ENCODE measurements at places on chromosomes 5 and 9. TPM values are rescaled to one million over a fixed set of nuclear protein-coding genes. Genes with fewer than 3 reads are reported as not detected.

- no peak overlapping the region for H3K27ac ChIP-seq
- H3K4me1 ChIP-seq, result no peaks in the 10 kb centered on the region
- no peaks in the 10 kb centered on the region for H3K27me3 ChIP-seq
- no peaks in the 10 kb centered on the region for H3K36me3 ChIP-seq
- DNase-seq, result no peak
These were observed 9.3 kb upstream of the SIL1 start for GRCh38 chr5:139207297-139208000.

GRCh38 chr9:19623941-19624340 is 164.9 kb downstream of the SLC24A2 start:
- no peak overlapping the region for H3K27ac ChIP-seq
- DNase-seq, result no peak
- no peaks in the 10 kb centered on the region for H3K36me3 ChIP-seq
- no peaks in the 10 kb centered on the region for H3K4me1 ChIP-seq

- no peak for DNase-seq
- no peaks in the 10 kb centered on the region for H3K4me1 ChIP-seq
- no peak overlapping the region for H3K4me3 ChIP-seq
- no peak overlapping the region for H3K27ac ChIP-seq
- no peaks in the 10 kb centered on the region for H3K27me3 ChIP-seq
These were observed 209.4 kb upstream of the RGMB start for GRCh38 chr5:98563885-98564653.

- DNase-seq, result no peak
- H3K36me3 ChIP-seq, result peaks cover 2% of the 10 kb centered on the region
- H3K4me3 ChIP-seq, result no peak overlapping the region
These were observed 35.9 kb downstream of the SLC12A7 start for GRCh38 chr5:1075931-1076330.

DNA sequence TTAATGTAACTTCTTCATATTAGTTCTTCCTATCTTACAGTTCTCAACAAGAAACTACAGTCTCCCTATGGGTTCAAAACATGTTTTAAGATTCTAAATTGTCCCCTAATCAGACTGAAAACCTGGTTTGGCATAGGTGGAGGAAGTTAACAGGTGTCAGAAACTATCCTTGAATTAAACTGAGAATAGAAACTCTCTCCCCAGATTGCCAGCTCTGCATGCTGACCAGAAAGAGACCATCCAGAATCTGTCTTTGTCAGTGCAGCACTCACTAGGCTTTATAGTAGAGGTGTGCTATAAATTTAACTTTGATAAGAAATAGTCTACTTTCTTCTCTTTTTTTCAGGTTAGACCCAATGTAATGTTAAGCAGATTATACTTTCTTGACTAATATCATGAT is 63.8 kb downstream of the BNC2 start:
- H3K4me3 ChIP-seq, result no peak overlapping the region
- DNase-seq, result no peak
- H3K4me1 ChIP-seq, result no peaks in the 10 kb centered on the region
- no peaks in the 10 kb centered on the region for H3K27me3 ChIP-seq
- no peaks in the 10 kb centered on the region for H3K36me3 ChIP-seq
- no peak overlapping the region for H3K27ac ChIP-seq

The SPINK7 gene
- total RNA-seq, result not detected

The STKLD1 gene
- 0.65 TPM for total RNA-seq

The ROR2 gene
- 2.1 TPM for total RNA-seq

DNA sequence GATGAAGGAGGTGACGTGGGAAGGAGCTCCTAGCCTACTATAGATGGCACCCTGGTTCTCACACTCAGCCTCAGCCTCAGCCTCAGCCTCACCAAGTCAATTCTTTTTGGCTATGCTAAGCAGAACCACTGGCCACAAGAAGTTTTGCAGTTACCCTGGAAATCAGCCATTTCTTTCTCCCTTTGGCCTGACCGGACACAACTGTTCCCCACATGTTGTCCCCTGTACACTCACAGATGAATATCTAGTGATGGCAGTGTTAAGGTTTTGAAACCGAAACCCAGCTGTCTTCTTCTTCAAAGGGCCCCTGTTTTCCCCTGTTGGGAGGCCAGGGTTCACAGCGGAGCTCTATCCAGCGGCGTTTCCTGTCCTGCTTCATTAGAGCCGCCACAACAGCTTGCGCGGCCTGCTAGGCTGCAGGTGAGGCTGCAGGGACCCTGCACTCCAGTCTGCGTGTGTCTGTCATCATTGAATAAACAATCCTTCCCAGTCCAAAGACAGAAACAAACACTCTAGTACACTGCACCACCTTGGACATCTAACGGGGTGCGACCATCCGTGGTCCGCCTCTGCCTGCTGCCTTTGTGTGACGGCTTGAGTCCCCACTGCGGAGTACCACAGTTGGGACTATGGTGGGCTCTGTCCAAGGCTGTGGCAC is 250.5 kb downstream of the DENND1A start:
- peaks cover 12% of the 10 kb centered on the region for H3K4me1 ChIP-seq
- H3K36me3 ChIP-seq, result no peaks in the 10 kb centered on the region
- no peak overlapping the region for H3K4me3 ChIP-seq
- H3K27me3 ChIP-seq, result no peaks in the 10 kb centered on the region

- no peak for DNase-seq
- H3K4me1 ChIP-seq, result peaks cover 4% of the 10 kb centered on the region
- peaks cover 5% of the 10 kb centered on the region for H3K36me3 ChIP-seq
- H3K4me3 ChIP-seq, result no peak overlapping the region
These were observed 1.6 kb downstream of the ANKDD1B start for GRCh38 chr5:75612901-75613300.

GRCh38 chr5:144698484-144698883 is 527.8 kb downstream of the KCTD16 start:
- H3K4me3 ChIP-seq, result no peak overlapping the region
- H3K27me3 ChIP-seq, result no peaks in the 10 kb centered on the region
- H3K4me1 ChIP-seq, result no peaks in the 10 kb centered on the region
- DNase-seq, result no peak

The RAB3C gene
- total RNA-seq, result not detected

The DDX4 gene
- total RNA-seq, result 0.83 TPM

- peak overlapping the region; percentile 99 for H3K4me3 ChIP-seq
- H3K27ac ChIP-seq, result peak overlapping the region; percentile 85
- peaks cover 51% of the 10 kb centered on the region for H3K36me3 ChIP-seq
- H3K27me3 ChIP-seq, result no peaks in the 10 kb centered on the region
- DNase-seq, result no peak
These were observed 744 bp upstream of the HMGCS1 start for GRCh38 chr5:43313854-43314457.

The CETN3 gene
- 34.7 TPM for total RNA-seq

- peaks cover 25% of the 10 kb centered on the region for H3K27me3 ChIP-seq
- no peaks in the 10 kb centered on the region for H3K36me3 ChIP-seq
- H3K4me1 ChIP-seq, result peaks cover 10% of the 10 kb centered on the region
- H3K4me3 ChIP-seq, result no peak overlapping the region
- DNase-seq, result no peak
These were observed 108.4 kb upstream of the LARP1 start for GRCh38 chr5:154646745-154647113.

DNA sequence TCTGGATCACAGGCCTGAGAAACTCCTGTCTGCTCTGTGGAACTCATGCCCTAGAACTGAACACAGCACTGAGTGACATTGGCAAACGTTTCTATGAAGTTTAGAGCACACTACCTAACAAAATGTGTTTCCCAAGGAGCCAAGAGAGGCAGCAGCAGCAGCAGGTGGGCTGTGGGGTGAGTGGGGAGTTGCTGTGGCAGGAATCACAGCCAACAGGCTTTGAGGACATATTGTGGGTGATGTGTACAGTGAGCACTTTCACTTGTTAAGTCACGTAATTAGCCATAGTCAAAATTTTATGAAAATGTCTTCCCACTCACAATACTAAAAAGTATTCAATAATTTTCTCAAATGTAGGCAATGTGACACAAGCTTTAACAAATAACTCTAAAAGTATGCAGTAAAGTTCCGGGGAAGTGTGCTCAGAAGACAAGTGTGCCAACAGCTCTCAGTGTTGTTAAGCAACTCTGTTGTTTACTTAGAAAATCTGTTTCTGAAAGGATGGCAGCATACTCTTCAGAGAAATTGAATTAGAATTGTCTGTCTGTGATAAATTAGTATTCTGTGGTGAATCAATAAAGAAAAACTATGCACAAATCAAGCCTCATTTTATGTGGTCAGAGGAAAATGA is 482.1 kb downstream of the SEMA5A start:
- no peaks in the 10 kb centered on the region for H3K27me3 ChIP-seq
- no peak for DNase-seq
- no peaks in the 10 kb centered on the region for H3K4me1 ChIP-seq
- H3K36me3 ChIP-seq, result no peaks in the 10 kb centered on the region
- no peak overlapping the region for H3K27ac ChIP-seq

The IL33 gene
- total RNA-seq, result not detected

The SPATA31C1 gene
- total RNA-seq, result not detected

DNA sequence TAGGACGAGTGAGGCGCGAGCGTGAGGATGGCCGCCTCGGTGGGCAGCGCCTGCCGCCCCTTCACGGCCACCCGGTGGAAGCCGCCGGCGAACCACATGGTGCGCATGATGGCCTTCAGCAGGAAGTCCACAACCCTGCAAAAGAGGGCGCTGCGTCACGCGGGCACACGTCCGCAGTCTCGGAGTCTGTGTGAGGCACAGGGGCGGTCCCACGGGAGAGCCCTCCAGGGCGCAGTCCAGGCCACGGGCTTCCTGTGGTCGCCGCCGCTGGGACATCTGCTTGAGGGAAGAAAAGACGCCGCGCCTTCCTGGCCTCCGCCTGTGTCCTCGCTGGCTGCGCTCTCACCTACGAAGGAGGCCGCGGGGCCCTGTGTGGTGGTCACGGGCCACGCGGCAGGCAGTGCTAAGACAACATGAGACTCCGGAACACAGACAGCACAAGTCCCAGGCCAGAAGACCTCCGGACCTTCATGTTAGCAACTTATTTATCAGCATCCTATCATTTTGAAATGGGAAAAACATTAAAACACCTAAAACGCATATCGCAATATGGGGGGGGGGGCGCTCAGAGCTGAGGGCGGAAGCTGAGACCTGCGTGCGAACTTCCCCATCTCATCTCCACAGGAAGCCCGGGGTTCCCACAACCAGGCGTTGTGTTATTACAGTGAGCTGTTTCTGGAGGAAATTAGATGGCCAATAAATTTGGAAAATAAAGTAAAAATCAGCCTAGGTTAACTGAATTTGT is 28.8 kb downstream of the LPCAT1 start:
- peaks cover 57% of the 10 kb centered on the region for H3K4me1 ChIP-seq
- H3K4me3 ChIP-seq, result no peak overlapping the region
- peaks cover 45% of the 10 kb centered on the region for H3K36me3 ChIP-seq
- no peaks in the 10 kb centered on the region for H3K27me3 ChIP-seq

The ALG2 gene
- 30.0 TPM for total RNA-seq

DNA sequence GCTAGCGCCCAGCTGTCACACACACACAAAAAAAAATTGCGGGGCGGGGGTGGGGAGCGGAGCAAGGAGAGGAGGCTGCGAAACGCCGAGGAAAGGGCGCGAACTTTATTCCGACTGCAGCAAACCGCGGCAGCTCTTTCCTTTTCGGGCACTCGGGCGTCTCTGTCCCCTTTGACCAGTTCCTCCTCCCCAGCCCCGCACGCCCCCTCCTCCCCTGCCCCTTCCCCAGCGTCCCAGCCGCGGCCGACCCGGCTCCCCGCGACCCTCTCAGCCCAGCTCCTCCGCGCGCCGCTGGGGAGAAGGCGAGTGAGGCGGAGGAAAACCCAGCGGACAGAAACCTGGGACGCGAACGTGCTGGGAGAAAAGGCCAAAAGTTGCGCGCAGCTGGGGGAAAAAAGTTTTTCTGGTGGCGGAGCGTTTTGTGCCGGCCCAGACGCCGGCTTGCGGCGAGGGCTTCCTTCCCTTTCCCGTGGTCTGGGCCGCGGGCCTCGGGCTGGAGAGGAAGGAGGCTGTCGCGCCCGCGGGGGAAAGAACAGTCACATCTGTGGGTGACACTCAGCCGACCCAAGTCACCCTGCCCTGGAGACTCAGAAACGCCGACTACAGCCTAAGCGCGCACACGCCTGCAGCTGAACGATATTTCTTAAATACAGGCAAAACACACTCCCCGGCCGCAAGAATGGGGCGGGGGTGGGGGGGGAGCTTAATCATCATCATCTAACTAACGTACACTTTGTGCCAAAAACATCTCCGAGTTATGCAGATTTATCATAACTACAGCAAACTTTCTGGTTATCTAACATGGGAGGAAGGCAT is 1.1 kb upstream of the BNC2 start:
- no peak overlapping the region for H3K4me3 ChIP-seq
- H3K27me3 ChIP-seq, result peaks cover 36% of the 10 kb centered on the region
- no peaks in the 10 kb centered on the region for H3K4me1 ChIP-seq
- no peak for DNase-seq
- H3K27ac ChIP-seq, result no peak overlapping the region
- no peaks in the 10 kb centered on the region for H3K36me3 ChIP-seq

DNA sequence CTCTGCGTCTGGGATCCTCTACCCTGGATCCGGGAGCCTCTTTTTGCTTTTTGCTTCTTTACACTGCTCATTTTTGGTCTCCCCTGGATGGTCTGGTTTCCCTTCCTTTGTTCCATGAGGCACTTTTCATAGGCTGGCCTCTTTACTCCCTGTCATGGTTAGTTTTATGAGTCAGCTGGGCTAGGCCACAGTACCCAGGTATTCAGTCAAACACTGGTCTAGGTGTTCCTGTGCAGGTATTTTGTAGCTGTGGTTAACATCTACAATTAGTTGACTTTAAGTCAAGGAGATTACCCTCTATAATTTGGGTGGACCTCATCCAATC is 17.5 kb downstream of the ANKRD33B start:
- H3K36me3 ChIP-seq, result peaks cover 11% of the 10 kb centered on the region
- H3K4me3 ChIP-seq, result no peak overlapping the region
- peaks cover 61% of the 10 kb centered on the region for H3K4me1 ChIP-seq
- DNase-seq, result no peak

DNA sequence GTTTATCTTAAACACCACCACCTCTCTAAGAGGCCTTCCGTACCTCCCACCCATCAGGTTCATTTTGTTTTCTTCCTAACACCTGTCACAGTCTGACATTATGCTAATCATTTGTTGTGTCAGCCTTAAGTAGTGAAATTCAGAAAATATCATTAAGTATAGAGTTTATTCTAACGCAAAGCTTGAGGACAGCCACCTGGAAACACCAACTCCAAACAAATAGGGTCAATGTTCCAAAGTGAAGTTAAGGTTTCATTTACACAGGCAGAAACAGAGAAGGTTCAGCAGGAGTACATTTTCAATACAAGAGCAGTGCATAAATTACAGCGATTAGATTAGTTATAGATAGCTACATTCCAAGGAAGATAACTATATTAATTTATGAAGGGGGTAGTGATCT is 1.3 kb upstream of the SMC5 start:
- DNase-seq, result no peak
- H3K27ac ChIP-seq, result peak overlapping the region; percentile 8
- H3K27me3 ChIP-seq, result no peaks in the 10 kb centered on the region
- H3K36me3 ChIP-seq, result peaks cover 30% of the 10 kb centered on the region

GRCh38 chr9:90033028-90033650 is 428.3 kb downstream of the GADD45G start:
- no peak for DNase-seq
- H3K27ac ChIP-seq, result no peak overlapping the region
- peaks cover 10% of the 10 kb centered on the region for H3K27me3 ChIP-seq

The TRPM3 gene
- not detected for total RNA-seq

- H3K27ac ChIP-seq, result no peak overlapping the region
- H3K36me3 ChIP-seq, result no peaks in the 10 kb centered on the region
- peaks cover 10% of the 10 kb centered on the region for H3K4me1 ChIP-seq
These were observed 30.5 kb upstream of the MACIR start for GRCh38 chr5:103228061-103228460.

Measured in activated CD4-positive, alpha-beta memory T cell treated with anti-CD3 and anti-CD28 coated beads, Interleukin-2, amount 10 ng/mL, durations not matched to agents 7 days and 5 days (primary cell).